ENCODE measurements at places on chromosomes 16 and 17.
A peak's percentile ranks its signal among the peaks of the same experiment; 100 is the strongest.

DNA sequence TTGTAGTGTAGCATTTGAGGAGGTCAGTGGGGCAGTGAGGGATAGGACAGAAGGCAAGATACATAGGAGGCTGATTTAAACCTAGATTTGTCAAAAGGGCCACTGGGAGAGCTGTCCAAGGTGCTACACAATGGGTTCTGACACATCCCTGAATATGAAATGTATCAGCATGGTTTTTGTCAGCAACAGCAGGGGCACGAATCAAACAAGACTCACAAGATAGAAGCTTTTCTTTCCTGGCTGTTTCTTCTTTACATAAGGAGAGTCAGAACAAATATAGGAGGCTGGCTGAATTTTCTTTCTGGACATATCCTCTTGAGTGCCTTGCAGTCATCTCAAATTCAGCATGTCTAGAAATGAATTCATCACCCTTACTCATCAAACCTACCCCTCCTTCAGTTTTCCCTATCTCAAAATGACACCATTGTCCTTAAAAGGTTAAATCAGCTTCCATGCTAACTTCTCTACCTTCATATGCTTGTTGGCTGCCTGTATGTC lies 130.5 kb downstream of the NPIPB5 start:
- no peak for DNase-seq

DNA sequence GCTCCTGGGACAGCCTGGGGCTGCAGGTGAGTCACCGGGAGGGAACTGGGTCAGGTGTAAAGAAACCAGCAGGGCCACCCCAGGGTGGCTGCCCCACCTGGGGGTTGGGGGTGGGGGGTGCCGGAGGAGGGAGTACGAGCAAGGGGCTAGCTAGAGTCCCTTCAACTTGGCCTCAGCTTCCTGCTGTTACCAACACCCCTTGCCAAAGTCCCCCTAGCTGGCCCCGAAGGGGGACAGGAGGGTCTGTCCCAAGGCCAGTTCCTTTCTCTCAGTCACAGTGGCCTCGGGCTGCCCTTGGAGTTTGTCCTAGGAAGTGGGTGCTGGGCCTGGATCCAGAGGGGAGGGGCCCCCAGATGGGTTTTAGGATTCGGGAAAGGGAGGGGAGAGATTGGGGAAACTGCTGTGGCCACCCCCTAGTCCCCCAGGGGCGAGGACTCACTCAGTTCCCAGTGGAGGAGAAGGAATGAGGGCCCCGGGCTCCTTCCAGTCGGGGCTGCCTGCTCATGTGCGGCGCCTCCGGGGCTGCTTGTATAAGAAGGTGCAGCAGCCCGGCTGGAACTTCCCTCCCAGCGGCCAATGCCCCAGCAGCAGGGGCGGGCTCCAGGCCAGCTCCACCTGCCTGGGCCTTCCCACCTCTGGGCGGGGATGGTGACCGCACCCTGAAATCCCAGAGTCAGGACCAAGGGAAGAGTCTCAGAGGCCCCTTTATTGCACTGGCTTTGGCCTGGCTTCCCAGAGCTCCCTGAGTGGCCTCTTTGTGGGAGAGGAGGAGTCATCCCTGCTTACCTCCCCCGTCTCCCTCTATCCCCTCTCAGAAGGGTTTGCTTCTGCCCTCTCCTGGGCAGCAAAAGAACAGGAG lies 7.3 kb downstream of the ARHGAP27 start:
- peak; percentile 66 for DNase-seq

DNA sequence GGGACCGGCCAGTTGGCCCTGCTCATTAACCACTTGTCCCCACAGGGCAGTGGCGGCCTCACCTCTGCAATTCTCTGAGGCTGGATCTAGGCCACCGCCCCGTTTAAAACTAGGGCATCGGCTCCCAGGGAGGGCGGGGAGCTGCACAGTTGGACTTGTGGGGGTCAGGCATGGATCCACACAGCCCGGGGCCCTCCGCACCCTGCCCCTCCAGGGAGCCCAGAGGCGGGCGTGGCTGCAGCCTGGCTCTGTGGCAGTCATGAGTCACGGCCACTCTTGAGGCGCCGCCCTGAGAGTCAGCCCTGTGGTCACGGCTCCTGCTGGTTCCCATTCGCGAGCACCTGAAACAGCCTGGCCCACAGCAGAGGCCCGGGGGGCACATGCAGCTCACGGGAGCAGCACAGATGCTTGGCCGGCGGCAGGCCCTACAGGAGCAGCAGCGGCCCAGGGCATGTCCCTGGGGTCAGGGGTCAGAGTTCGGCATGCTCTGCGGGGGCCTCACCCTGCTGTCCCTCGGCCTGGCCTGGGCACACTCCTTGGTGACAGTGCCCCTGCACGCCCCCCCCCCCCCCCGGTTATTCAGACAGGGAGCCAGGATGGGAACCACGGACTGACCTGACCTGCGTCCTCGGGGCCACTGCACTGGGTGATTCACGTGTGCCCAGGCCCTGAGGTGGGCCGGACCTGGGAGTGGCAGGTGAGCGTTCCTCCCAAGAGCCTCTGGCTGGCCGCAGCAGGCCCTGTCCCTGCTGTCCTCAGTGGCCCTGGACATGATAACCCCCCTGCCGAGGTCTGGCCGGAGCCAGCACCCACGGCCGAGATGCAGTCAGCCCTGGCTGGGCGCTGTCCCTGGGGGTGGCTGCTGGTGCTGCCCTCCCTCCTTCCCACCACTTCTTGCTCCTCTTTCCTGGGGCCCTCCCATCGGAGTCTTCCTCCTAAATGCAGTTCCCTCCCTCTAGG lies 8.2 kb downstream of the CAPN15 start:
- DNase-seq = no peak

- no peak for DNase-seq
These were observed 681 bp upstream of the TRAP1 start for GRCh38 chr16:3718019-3718391.

DNA sequence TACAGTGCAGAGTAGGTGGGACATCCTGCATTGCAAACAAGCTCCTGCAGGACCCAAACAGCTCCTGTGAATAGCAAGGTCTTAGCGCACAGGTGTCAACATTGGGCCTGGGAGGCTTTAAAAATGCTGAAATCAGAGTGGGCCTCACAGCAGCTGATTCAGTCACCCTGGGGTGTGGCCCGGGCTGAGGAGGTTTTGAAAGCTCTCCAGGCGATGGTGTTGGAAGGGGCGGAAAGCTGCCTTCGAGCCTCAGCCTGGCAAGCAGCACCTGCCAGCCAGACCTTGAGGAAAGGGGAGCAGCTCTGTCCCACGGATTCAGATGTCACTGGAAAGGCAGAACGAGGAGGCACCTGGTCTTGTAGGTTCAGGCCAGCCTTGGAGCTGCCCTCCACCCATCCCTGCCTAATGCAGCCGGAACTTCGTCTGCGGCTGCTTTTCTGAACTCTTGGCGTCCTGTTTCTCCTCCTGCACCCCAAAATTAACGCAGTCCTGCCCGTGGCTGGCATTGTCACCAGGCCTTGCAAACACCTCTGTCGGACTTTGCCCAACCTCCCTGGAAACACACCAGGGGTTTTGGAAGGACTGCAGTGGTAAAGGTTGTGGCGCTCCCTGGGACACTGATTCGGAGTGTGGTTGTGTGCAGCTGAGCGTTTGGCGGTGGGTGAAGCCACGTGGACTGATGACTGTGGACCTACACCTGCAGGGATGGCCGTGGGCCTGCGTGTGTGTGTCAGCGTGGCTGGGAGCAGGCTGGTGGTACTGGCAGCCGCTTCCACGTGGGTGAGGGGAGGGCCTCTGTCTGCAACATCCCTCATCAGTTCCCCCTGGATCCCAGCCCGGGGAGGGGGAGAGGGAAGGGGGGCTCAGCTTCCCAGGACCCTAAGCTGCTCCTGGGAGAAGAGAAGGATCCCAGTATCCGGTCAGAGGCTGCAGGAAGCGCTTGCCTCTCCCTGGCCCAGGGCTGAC lies 3.4 kb downstream of the NECAB2 start:
- no peak for DNase-seq

GRCh38 chr16:57427307-57427706 lies 19.9 kb downstream of the CIAPIN1 start:
- no peak for DNase-seq

DNA sequence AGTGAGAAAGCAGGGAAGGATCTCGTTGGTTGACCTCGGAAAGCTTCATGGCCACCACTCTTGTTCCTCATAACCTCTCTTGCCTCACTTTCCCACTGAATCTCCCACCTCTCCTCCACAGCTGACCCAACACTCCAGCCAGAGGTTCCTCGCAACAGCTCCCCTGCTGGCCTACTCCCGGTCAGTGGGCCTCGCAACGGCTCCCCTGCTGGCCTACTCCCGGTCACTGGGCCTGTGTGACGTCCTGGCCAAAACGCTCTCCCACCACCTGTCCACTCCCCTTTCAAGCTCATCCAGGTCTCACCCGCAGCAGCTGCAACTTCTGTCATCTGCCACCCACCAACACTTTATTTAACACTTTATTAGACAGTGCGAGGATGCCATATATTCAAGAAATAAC lies 149.1 kb downstream of the VPS53 start:
- DNase-seq = no peak

DNA sequence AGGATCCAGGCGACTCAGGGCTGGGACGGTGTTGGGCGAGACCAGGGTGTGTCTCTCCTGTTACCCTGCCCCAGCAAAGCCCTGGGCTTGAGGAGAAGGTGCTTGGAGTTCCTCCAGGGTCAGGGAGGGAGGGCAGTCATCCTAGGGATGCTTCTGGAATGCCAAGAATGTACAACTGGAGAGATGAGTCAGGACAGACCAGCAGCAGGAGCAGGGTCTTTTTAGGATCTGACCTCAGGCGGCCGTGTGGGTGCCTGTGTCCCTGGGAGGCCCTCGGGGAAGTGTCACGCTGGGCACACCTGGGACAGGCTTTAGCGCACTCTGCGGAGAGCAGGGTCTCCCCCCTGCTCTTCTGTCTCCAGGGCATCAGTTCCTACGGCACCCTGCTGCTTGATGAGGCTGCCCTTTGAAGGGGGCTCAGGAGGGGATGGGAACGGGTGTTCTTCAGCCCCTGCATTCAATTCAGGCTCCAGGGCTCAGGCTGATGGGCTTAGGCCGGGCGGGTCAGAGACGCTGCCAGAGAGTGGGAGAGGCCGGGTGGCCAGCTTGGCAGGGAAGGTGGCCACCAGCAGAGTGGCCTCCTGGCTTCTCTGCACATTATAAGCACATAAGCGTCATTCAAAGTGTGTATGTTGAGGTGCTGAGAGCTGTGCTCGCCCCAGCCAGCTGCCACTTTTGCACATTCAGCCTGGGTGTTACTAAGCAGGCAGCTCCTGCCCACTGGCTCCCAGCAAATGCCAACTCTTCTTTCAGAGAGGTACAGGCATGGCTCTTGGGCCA lies 8.4 kb upstream of the MTSS2 start:
- DNase-seq = no peak

GRCh38 chr16:15990902-15991301 lies 41.5 kb downstream of the ABCC1 start:
- DNase-seq = no peak

DNA sequence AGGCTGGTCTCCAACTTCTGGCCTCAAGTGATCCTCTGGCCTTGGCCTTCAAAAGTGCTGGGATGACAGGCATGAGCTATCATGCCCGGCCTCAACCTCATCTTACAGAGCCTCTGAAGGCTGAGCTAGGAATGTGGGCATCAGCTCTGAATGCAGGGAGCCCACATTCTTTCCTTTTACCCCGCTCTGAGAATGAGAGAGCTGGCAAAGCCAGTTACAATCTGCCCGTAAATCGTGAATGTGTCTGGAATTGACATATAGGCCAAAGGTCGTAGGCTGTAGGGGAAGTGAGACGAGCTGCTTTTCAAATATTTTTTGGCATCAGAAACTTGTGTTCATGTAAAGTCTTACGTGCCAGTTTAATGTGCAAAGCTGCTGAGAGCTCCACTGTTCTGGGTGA lies 4.5 kb downstream of the TMEM238L start:
- DNase-seq = no peak

- DNase-seq = no peak
These were observed 44.7 kb upstream of the KPNB1 start for GRCh38 chr17:47605011-47605410.

DNA sequence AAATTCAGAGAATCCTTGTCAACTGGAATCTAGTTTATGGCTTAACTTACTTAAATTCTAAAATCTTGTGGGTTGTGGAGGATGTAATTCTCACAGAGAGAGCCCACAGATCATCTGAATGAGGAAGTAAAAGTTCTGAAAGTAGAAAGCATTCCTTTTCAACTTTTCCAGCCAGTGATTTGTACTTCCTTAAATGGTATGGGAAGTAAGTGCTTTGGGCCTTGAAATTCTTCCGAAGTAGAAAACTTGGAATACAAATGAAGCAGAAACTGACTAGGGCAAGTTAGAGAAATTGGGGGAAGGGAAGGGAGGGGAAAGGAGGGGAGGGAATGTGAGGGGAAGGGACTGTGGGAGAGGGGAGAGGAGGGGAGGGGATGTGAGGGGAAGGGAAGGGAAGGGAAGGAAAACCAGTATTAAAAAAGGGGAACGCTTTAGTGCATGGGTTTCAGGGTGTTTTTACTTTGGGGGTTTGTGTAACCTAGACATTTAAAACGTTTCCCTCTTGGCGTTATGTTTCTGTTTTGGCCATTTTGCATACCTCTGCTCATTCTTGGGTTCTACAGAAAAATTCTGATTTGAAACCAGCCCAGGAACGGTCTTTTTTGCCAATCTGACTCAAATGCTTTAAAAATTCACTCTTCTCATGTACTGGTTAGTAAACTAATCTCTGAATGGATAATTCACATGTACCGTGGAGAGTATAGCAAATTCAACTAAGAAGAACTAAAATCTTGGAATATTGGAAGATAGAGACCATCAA lies 15.5 kb upstream of the SNTB2 start:
- DNase-seq = no peak

- DNase-seq = no peak
These were observed 25.7 kb downstream of the KATNB1 start for GRCh38 chr16:57761301-57761700.

- peak; percentile 9 for DNase-seq
These were observed 228.5 kb upstream of the PMFBP1 start for GRCh38 chr16:72400257-72401083.

DNA sequence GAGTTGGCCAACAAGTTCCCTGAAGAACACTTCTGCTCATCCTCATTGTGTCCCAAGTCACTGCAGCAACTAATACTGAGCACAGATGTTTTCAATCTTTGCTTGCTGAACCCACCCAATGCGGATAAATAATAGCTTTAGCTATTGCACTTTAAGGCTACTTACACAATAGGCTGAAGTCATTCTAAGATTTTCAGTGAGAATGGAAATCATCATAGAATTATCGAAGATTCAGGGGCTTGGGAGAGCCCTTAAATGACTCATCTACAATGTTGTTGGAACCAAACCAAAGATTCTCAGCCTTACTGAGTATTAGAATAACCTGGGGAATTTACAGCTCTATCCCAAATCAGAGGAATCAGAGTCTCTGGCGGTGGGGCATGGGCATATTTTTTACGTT lies 51.2 kb downstream of the SYCE1L start:
- DNase-seq = no peak

- DNase-seq = no peak
These were observed 25.5 kb upstream of the CBLN1 start for GRCh38 chr16:49307176-49307575.

- DNase-seq = no peak
These were observed 33.0 kb upstream of the ZC3H18 start for GRCh38 chr16:88536971-88537751.

GRCh38 chr16:84277244-84277823 lies 17.3 kb upstream of the WFDC1 start:
- DNase-seq = no peak

- DNase-seq = no peak
These were observed 19.3 kb upstream of the SLC35G3 start for GRCh38 chr17:35213412-35213940.

GRCh38 chr17:44997733-44998520 lies 29.8 kb upstream of the C1QL1 start:
- DNase-seq = no peak

GRCh38 chr17:82619211-82619610 lies 29.0 kb downstream of the WDR45B start:
- no peak for DNase-seq

Measured in retinal pigment epithelial cell (primary cell).